Esophagus squamous epithelium (tissue), 5 donors: ENCODE measurements at places on chromosomes 2 and 18.

DNA sequence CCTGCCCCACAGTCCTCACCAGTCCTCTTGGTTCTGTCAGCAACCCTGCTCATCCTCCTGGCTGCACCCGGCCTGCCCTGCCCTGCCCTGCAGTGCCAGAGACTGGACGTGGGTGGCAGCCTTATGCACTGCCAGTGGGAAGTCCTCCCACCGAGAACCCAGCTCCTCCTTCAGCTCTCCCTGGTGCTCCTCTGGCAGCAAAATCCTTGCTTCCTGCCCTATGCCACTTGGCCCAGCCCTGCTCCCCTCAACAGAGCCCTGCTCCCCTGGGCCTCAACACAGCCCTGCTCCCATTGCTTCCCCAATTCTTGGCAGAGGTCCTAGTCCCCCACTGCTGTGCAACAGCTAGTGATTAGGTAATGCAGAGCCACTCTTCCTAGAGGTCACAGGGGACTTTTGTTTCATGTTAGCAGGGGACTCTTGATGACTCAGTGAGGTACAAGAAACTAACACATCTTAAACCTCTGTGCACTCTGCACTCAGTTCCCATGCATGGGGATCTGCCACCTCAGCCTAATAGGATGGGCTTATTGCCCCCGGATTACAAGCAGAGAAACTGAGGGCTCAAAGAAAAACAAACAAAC, 58.0 kb upstream of the EDAR start:
- no peak for DNase-seq

- no peak for DNase-seq
These were observed 14.8 kb upstream of the CXCR4 start for GRCh38 chr2:136132825-136133155.

GRCh38 chr2:119011162-119011909, 69.3 kb downstream of the MARCO start:
- DNase-seq, result no peak

DNA sequence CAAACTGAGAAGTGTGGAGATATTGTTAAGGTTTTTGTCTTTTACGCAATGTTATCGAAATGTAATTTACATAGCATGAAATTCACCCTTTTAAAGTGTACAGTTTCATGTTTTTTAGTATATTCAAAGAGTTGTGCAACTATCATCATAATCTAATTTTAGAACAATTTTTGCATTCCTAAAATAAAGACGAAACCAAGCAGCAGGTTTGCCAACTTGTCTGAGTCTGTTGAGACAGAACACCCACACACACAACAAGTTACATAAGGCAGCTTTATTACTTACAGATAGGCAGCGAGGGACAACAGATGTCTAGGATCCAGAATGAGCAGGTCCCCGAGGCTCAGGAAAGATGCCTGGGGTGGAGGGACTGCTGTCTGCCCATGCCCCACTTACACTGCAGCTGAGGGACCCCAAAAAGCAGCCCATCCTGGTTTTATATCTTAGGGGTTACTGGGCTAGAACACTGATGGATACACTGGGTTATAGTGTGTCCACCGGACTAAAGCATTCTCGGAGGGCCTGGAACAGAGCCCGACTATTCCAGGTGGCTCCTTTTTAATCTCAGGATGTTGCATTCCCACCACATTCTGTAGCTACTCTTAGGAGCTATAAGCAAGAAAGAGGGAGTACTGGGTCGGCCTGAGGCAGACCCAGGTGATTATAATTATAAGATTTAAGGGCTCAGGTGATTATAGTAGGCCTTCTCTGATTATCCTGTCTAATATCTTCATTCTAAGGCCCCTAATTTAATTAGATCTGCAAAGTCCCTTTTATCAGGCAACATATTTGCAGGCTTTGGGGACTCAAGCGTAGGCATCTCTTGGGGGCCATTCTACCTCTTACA, 150.2 kb upstream of the DOK6 start:
- no peak for DNase-seq

- DNase-seq, result no peak
These were observed 9.4 kb upstream of the RALB start for GRCh38 chr2:120243211-120243610.

GRCh38 chr2:229446350-229446749, 175.3 kb upstream of the PID1 start:
- DNase-seq, result no peak

DNA sequence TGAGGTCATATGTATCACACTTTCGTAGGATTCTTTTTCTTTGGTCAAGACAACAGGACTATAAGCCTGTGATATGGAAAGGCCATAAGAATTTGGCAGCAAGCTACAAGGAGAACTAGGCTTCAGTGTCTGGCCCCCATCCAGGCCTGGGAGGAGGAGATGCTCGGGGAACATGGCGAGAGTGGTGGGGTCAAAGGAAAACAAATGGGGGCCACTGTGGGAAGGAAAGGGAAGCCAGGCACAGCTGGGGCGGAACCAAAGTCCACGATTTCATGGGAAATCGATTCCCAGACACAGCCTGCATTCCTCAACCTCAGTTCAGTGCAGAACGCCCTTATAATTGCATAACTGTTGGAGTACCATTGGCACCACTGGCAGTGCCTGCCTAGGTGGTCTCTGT, 58.2 kb downstream of the MBP start:
- no peak for DNase-seq

DNA sequence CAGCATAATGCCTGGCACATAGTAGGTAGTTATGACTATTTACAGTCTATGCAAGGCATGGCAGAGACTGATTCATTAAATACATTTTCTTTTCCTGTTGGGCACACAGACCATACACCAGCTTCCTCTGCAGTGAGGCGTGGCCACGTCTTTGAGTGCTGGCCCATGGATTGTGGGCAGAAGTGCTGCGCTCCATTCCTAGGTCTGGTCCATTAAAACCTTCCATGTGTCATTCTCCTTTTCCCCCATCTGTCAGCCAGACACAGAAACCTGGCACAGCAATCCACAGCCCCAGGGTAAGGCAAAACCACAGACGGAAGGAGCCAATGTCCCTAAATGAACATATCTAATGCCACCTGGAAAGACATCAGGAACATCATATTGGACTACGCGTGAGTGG, 141.9 kb downstream of the TTC32 start:
- DNase-seq, result no peak

- DNase-seq, result no peak
These were observed 2.6 kb upstream of the FZD5 start for GRCh38 chr2:207772081-207772843.

- DNase-seq, result no peak
These were observed 61.7 kb upstream of the NCK2 start for GRCh38 chr2:105683011-105683492.

DNA sequence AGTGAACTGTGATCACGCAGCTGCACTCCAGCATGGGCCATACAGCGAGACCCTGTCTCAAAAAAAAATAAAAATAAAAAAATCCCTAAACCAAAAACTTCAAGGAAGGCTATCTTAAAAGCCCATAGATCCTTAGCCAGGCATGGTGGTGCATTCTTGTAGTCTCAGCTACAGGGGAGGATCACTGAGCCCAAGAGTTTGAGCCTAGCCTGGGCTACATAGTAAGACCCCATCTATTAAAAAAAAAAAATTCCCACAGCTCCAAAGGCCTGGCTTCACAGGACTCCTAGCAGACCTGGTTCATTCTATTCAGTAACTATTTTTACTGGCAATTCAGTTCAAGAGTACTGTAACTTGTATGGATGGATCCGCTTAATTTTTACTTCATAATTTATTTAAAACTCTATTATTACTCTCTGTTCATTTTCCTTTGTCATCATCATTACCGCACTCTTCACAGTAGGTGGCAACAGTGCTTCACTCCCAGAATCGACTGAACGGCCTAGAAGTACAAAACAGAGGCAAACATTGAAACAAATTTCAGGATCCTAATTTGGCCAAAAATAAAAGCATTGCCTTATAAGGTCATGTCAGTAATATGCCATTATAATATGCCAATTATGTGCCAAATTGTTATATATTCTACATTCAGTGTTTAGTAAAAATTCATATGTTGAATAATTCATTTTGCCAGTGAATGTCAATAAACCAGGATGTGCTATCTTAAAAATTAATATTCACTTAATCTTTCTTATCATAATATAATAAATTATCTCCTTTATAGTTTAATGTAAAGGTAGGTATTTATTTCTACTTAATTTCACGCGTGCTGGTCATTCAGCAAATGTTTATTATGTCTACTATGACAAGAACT, 14.3 kb upstream of the STAM2 start:
- no peak for DNase-seq

DNA sequence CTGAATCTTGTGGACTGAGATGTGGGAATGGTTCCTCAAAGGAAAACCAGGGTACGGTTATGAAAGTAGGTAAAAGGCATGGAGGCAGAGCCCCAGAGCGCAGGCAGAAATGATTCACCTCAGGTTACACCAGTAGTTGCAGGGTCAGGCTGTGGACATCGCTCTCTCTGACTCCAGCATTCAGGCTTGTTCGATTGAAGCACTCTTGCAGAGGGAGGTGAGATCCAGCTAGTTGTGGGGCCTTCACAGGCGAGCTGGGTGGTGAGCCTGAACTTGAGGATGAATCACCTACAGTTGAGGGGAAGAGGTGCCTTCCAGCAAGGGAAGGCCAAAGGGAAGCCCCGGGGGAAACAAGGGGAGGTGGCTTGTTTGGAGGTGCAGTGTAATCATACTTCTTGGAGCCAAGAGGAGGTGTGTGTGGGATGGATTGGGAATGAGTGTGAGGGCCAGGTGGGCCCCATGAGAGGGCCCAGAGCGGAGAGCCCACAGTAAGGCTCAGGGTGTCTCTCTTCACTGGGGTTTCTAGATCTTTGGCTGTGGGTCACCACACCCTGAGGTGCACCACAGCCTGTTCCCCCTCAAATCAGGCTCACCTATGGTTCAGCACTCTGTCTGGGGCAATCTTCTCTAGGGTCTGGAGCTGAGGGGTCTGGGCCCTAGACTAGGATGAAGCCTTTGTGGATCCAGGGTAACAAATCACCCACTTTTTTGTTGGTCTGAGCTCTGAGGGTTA, 48.5 kb upstream of the MCFD2 start:
- DNase-seq, result no peak

GRCh38 chr2:181378491-181378890, 78.7 kb upstream of the ITGA4 start:
- DNase-seq, result no peak

- DNase-seq, result no peak
These were observed 26.6 kb upstream of the LANCL1 start for GRCh38 chr2:210503001-210503623.

- no peak for DNase-seq
These were observed 283.9 kb upstream of the SIX2 start for GRCh38 chr2:45293182-45293581.

DNA sequence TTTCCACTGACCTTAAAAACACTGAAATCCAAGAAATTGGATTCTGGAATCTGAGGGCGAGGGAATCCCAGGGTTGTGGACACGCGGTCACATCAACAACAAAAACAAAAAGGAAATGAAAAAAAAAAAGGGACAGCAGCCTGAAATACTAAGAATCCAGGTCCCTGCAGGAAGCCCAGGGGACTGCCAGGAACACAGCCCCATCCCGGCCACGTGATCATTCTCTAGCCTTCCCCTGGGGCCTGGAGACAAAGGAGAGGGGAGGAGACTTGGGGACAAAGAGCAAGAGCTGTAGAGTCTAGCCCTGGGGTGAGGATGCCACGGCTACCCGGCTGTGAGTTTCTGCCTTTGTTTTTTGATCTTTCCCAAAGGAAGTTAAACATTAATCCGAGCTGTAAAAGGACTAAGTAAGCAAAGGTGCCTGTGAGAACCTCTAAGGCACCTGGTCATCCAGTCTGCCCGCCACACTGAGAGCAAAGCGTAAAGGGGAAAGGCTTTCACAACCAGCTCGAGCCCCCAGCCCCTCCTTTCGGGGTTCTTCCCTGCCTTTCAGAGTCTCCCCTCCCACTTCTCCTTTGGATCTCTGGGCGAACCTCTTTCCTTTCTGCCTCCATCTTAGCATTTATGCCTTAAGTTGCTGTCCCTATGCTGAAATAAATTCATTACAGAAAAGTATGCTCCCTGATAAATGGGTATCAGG, 57.9 kb upstream of the MSH2 start:
- no peak for DNase-seq

- no peak for DNase-seq
These were observed 315.0 kb upstream of the TFPI start for GRCh38 chr2:187869195-187869594.

DNA sequence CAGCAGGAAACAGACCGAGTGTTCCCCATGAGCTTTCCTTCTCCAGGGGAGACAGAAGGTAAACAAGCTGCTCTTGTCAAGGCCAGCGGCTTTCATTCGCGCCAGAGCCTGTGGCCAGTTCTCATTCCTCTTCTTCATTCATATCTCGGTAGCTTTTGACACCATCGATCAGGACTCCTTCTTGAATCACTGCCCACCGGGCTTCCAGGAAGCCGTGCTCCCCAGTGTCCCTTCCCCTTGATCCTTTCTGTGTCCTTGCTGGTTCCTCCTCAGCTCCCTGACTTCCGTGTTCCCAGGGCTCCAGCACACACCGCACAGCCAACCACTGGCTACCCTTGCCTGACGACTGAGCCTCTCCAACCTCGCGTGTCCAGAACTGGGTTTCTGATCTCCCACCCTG, 14.1 kb downstream of the SLC66A3 start:
- DNase-seq, result no peak

GRCh38 chr2:121455446-121455845, 75.2 kb upstream of the RNU4ATAC start:
- DNase-seq, result no peak

GRCh38 chr18:12819322-12819721, 64.7 kb downstream of the PTPN2 start:
- no peak for DNase-seq

DNA sequence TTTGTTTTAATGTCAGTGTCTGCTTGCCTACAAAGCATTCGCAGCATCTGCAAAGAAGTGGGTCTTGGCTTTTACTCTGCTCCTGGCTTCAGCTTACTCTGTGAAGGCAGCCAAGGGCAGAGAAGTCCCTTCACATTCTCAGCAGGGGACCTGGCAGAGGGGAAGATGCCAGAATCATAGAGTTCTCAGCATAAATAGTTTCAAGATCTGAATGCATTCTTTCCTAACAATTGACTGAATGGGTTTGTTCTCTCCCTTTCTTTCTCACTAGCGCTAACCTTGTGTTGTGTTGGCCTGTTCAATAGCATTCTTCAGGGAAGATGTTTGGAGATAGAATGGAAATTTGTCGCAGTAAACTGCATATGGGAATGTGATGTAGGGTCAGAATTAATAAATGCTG, 106.9 kb downstream of the FARSB start:
- DNase-seq, result no peak

DNA sequence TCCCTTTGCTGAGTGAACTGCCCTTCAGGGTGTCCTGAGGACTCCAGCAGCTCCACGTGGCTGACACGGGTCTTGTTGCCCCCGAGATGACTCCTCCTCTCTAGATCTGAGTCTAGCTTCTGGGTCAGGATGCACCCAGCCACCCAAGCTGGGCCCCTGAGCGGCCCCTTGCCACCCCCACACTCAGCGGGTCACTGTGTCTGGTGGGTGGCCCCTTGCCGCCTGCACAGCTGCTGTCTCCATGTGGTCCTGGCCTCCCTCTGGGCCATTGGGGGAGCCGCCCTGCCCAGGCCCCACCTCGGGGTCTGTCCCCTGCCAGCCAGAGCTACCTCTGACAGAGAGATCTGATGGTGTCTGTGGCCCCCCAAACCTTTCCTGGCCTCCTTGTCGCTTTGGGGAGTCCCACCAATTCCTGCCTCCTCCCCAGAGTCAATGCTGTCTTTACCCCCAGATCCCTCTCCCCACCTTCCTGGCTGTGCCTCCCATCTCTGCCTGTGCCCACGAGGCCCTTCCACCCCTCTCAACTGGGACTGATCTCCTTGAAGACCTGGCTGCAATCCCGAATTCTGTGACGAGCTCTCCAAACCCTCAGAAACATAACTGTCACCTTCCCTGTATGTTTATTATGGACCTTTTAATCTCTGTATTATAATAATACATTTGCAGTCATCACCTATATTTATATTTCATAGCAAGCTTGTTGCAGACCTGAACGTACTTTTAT, 46.5 kb downstream of the TWIST2 start:
- DNase-seq, result no peak
